GF-D8 (cell line): ENCODE measurements at places on chromosomes 5 and 9.

GRCh38 chr9:8020186-8020585, 220.6 kb upstream of the DMAC1 start:
- no peak for DNase-seq

DNA sequence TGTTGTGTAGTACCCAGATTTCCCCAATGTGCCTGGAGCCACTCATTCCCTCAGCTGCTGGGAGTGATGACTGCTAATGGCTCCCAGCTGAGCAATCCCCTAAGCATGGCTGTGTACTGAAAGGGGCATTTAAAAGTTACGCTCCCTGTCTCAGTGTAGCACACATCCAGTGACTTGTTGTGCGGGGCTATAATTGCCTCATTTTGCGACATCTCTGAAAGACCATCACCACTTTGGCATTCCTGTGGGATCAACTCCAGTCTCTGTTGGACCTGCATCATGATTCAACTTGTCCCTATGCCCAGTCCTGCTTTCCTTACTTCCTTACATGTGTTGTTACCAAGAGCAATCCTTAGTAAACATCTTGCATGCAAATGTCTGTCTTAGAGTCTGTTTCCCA, 201.2 kb upstream of the MPDZ start:
- no peak for DNase-seq

DNA sequence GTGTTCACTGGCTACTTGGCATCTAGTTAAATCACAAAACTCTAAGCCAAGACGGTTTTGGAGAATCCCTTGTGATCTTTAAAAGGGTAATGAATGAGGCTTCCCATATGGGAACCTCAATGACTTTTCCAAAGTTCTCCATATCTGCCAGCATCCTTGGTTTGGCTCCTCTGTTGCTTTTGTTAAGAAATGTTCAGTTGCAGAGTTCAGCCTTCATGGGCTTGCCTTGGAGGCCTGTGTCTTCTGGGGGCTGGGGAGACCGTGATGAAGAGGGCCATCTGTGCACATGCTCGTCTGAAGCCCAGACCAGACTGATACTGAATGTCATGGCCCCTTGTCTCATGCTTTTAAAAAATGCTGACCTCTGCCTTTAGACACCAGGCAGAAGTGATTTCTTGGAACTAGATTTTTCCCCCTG, 84.3 kb downstream of the RAI14 start:
- no peak for DNase-seq

DNA sequence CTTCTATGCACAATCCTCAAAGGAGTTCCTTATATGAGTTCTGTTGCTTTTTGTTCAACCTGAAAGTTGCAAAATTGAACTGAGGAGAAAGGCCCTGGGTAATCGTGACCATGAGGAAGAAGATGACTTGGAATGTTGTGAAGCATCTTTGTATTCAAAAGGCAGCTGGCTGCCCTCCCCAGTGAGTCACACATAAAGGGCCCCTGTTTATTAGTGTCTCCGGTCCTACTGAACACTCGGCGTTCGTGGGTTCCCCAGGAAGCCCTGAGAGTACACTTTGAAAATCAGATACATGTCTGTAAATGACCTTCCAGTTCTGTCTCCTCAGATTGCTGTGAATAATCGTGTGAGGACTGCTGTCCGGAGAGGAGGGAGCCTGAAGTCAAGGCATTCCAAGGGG, 73.6 kb downstream of the C9orf153 start:
- no peak for DNase-seq
